Brain pericyte (primary cell): ENCODE measurements at places on chromosomes 12 and 14.

DNA sequence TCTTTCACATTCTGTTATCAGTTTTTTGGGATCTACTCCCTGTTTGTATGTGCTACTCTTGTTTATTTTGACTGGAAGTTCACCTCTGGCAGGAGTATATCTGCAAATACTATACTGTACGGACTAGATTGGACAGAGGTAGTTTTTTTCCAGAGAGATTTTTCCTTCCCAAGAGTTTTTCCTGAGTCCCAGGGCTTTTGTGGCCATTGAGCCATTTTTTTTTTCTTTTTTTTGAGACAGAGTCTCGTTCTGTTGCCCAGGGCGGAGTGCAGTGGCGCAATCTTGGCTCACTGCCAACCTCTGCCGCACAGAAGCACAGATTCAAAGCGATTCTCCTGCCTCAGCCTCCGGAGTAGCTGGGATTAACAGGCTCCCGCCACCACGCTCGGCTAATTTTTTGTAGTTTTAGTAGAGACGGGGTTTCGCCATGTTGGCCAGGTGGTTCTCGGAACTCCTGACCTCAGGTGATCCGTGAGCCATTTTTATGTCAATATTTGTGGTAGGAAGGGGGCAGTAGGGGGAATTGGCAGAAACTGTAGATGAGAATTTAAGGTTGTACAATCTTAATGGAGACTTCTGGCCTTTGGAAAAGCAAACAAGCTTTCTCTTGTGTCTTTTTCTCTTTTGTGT, 19.4 kb downstream of the KTN1 start:
- no peak for DNase-seq

GRCh38 chr14:31988244-31988643, 88.9 kb upstream of the ARHGAP5 start:
- no peak for DNase-seq

- no peak for DNase-seq
Observed at GRCh38 chr14:92690171-92691011, 58.0 kb downstream of the LGMN start.

DNA sequence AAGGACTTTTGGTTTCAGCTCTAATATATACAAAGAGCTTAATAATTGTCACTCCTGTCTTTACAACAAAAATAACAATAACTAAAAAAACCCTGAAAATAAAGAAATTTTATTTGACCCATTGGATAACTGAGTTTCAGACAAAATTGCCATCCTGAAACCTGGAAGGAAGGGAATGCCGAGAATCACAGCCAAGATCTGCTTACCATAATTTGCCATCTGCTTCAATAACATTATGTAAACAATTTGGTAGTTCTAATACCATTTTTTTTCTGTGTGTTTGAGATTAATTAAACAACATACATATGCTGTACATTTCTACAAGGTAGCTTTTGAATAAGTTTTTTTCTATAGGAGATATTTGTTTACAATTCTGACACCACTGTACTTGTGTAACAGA, 596.3 kb upstream of the MGAT4C start:
- DNase-seq = no peak

GRCh38 chr12:110869026-110869425, 22.2 kb downstream of the CCDC63 start:
- DNase-seq = no peak

DNA sequence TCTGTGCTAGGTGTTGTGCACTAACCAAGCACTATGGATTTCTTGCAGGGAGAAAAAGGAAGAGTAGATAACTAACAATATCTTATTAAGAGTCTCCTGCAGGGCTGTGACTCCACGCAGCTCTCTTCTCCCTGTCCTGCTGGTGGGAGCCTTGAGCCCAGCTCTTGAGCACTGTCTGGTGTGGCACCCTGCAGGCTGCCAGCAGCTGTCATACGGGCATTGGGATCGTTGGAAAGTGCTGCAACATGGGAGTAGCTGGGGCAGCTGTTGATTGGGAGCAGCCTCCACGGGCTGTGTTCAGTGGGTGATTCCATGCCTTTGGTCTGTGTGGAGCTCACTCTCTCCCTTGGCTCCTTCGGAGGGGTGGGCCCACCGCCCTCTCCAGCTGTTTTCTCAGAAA, 125.3 kb downstream of the FBXL14 start:
- DNase-seq = no peak

DNA sequence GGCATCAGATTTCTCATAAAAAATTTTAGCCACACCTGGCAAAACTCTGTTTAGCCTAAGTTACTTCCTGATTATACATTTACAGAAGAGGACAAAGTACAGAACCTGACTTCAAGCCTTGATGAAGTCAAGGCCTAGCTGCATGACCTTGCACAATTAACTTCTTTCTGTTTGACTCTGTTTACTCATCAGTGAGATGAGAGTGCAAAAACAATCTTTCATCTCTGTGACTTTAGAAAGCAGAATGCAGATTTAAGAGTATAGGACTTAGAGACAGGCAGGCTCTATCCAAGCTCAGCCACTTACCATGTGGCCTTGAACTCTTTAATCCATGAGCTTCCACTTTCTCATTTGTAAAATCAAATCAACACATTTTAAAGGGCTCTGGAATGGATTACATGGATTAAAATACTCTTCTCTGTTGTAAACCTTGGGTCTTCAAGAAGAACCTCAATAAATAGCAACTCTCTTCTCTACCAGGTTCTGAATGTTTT, 1178.9 kb downstream of the FLRT2 start:
- no peak for DNase-seq

GRCh38 chr12:77337362-77337761, 272.0 kb upstream of the E2F7 start:
- DNase-seq = no peak

DNA sequence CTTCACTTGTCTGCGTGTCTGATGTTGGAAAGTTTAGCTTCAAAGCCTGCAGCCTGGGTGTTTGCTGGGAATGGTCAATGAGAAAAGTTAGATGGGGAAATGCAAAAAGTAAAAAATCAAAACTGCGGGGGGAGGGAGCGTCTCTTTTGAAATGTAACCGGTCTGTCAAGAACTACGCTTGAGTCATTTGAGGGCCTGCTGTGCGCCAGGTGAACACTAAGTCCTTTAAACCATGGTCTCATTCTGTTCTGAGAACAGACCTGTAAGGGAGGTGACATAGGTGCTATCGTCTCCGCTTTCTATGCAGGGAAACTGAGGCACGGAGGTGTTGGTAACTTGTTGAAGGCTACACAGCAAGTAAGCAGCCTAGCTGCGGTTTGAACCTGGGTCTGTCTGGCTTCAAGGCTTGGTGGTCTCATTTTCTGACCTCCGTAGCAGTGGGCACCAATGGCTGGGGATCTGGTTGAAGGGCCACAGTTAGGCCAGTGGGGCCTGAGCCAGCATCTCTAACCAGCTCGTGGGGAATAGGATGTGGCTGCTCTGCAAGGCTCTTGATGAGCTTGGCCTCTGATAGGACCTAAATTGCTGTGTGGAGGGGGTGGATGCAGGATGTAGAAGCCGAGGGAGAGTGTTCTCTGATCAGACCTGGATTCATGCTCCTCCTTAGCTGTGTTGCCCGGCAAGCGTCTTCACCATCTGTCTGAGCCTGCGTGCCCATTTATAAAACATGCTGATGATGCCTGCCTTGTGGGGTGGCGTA, 41.5 kb downstream of the KCTD10 start:
- no peak for DNase-seq

- no peak for DNase-seq
Observed at GRCh38 chr12:64922853-64923252, 98.4 kb downstream of the TBC1D30 start.

DNA sequence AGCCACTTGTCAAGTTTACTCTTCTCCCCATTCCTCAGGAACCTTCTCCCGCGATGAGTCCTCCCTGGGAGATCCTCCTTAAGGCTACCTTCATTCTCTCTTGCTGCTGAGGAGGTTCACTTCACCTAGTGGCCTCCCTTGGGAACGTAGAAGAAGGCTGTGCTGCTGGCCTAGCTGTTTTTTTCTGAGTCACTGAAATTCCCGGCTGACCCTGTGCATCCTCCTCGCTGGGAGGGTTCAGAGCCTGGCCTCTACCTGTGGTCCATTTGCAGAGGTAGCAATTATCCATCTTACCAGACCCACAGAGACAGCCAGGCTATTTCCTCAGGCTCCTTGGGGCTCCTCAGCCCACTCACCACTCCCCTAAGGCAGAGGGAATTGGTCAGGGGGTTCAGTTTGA, 4.6 kb downstream of the KRT82 start:
- DNase-seq = no peak

DNA sequence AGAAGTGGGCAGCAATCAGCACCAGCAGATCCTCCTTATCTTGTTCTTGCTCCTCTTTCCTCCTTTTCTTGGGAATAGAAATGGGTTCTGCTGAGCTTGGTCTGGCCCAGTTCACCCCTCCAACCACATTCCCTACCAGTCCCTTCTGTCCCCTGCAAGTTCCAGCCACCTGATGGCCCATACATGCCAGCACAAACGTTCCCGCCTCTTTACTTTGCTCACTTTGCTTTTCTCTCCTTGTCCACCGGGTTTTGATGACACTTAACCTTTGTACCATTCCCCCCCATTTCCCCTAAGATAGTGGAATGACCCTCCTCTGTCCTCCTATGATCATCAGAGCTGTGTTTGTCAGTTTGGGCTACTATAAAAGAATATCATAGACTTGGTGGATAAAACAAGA, 23.4 kb upstream of the EML1 start:
- DNase-seq = no peak

DNA sequence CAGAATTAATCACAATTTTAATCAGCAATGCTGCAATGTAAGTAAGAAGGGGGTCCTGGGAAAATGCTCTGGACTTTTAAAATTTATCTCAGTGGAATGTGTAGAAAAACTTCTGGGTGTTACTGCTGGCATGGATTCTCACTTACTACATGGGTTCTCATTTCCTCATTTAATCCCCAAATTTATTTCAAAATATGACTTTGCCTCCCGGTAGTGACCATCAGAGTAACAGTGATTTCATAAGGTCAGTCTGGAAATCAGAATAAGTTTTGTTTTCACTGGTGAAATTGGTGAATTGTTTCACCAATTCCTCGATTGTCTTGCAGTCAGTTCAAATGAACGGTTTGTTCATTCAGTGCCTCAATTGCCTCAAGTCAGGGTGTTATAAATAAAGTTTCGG, 22.3 kb upstream of the DDHD1 start:
- no peak for DNase-seq

GRCh38 chr12:21248679-21249078, 86.0 kb downstream of the SLCO1A2 start:
- no peak for DNase-seq

DNA sequence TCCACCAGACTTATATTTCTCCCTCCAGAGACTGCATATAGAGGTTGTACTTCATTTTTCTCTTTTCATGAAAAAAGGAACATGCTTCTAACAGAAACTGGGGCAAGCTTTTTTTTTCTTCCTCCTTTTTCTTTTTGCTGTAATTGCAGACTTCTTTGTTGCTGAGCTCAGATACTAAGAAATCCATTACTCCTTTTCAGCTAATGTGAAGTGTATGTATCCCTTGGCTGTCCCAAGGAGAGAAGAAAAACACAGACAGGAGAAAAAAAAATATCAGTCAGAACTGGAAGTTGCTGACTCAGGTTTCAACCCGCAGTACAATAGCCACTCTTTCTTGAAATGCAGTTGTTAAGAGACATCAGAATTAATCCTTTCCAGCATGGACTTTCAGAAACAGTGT, 1248.4 kb downstream of the LRFN5 start:
- no peak for DNase-seq

- no peak for DNase-seq
Observed at GRCh38 chr12:58204071-58204470, 262.7 kb downstream of the ATP23 start.

DNA sequence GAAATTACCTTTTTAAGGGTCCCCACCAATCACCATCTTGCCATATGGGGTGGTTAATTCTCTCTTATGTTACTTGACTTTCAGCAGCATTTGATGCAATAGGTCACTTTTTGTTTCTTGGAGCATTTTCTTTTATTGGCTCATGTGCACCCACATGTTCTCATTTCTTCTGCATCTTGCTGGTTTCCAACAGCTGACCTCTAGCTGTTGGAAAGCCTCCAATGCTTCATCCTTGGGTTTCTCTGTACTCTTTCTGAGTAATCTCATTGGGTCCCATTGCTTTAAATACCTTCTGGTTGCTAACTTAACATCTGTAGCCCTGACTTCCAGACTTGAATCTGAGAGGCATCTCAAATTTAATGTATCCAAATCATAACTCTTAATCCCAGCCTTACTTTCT, 116.8 kb downstream of the CRADD start:
- DNase-seq = no peak

GRCh38 chr12:89417246-89417977, 65.1 kb upstream of the DUSP6 start:
- no peak for DNase-seq

- DNase-seq = peak; percentile 84
Observed at GRCh38 chr12:45234139-45234865, 18.4 kb downstream of the ANO6 start.

DNA sequence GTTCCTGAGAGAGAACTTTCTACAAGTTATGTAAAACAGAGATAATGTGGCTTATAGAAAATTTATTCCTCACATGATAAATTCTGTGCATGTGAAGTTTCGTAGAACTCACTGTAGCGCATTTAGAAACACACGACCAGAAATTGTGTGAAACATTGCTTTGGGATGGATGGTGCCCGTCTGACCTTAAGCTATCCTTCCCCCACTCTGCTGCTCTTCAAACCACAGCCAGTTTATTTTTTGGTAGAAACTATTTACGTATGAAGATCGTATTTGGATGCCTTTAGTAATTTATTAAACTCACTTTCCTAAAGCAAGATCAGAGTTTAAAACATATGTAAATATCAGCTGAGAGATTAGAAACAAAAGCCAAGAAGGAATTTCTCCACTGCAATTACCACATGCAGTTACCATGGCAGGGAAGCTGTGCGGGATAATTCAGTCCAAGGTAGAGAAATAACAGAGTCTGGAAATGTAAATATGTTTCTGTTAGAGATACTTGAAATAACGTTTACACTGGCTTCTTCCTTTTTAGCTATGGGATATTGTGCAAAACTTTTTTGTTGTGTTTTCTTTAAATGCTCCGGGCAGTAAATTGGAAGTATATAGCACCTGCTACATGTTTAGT, 382.7 kb downstream of the RGS6 start:
- DNase-seq = no peak

DNA sequence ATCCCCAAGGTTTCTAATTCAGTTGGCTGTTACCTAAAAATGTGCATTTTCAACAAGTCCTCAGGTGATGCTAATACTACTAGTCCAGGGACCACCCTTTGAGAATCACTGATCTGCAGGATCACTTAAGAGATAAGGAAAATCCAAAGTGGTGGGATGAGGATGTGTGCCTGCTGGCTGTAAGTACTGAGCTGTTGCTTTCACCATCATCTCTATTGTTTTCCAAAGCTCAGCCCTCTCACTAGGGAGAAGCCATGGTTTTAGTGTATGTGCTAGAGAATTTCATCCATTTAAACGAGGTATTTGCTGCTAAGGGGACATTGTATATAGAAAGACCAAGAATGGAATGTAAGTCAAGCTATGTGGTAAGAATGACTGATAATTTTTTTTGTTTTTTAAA, 202.3 kb downstream of the KIF21A start:
- DNase-seq = no peak

DNA sequence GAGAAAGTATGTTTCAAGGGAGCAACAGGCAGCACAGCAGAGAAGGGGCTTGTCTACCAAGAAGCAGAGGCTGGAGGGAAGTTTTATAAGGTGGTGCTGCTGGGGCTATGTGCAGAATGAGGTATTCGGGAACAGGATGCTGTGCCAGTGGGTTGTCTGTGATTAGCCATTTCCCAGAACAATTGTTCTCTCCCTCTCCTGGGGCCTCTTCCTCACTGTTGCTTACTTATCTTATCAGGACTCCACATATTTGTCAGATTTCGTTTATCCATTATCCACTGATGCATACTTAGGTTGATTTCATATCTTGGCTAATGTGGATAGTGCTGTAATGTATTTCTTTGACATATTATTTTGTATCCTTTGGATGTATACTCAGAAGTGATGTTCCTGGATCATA, 195.1 kb upstream of the RTL1 start:
- DNase-seq = no peak

- DNase-seq = no peak
Observed at GRCh38 chr12:132921685-132922084, 34.3 kb upstream of the CHFR start.
